Activated CD8-positive, alpha-beta memory T cell treated with anti-CD3 and anti-CD28 coated beads, Interleukin-2, amount 50 U/mL, for 48 hours (primary cell): ENCODE measurements at places on chromosomes 2 and 18.

- no peak for DNase-seq
These were observed 149.3 kb upstream of the HAAO start for GRCh38 chr2:42941633-42942176.

- no peak for DNase-seq
These were observed 22.2 kb upstream of the TXNL4A start for GRCh38 chr18:80010551-80010906.

- no peak for DNase-seq
These were observed 1070.3 kb downstream of the SUCLG1 start for GRCh38 chr2:83388804-83389203.

DNA sequence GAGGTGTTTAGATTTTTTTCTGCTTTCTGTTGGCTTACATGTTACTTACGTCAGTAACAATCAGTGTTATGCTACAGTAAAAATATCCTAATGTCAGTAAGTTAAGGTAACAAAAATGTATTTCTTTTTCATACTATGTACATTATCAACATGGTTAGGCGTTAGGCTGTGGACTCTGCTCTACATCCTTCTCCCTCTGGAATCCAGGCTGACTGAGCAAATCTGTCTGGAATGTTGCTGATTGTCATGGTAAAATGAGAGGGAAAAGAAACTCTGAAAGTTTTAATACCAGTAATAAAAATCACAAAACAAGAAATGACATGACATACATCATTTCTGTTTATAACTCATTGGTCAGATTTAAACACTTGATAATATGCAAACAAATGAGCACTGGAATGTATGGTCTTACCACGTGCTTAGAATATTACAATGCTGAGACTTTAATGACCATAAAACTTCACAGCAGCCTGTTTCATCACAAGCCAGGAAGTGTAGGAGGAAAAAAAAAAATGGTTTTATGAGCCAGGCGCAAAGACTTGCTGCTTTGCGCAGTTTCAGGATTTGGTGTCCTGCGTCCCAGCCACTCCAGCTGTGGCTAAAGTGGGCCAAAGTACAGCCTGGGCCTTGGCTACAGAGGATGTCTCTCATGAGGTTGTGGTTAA lies 252.4 kb downstream of the FSIP2 start:
- no peak for DNase-seq

GRCh38 chr2:157059036-157059435 lies 198.5 kb upstream of the GALNT5 start:
- DNase-seq = no peak
